ENCODE measurements at places on chromosomes 5 and 9.

DNA sequence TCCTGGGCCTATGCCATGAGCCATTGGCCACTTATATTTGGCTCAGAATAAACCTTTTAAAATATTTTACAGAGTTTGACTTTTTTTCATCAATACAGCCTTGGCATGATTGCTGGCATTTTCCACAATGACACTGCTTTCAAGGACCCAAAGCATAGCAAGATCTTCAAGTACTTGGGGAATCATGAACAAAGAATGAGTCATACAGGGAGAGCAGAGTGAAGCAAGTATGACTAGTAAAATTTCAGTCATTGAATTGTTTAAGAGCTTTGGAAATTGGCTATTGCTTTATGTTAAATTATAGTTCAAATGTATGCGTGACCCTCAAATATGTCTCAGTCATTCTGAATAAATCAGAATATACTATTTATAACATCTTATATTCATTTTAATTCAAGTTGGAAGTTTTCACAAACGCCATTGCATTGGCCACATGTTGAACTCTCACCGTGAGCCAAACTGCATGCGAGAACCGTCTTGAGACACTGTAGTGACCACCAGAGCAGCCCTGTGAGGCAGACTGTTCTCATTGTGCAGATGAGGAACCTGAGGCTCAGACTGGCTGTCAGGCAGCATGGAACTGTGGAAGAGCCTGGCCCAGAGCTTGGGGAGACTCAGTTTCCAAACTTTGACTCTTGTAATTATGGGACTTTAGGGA, 52.9 kb downstream of the GDNF start:
- no peak for DNase-seq

GRCh38 chr5:6728011-6728794, 15.0 kb downstream of the TENT4A start:
- DNase-seq = no peak

DNA sequence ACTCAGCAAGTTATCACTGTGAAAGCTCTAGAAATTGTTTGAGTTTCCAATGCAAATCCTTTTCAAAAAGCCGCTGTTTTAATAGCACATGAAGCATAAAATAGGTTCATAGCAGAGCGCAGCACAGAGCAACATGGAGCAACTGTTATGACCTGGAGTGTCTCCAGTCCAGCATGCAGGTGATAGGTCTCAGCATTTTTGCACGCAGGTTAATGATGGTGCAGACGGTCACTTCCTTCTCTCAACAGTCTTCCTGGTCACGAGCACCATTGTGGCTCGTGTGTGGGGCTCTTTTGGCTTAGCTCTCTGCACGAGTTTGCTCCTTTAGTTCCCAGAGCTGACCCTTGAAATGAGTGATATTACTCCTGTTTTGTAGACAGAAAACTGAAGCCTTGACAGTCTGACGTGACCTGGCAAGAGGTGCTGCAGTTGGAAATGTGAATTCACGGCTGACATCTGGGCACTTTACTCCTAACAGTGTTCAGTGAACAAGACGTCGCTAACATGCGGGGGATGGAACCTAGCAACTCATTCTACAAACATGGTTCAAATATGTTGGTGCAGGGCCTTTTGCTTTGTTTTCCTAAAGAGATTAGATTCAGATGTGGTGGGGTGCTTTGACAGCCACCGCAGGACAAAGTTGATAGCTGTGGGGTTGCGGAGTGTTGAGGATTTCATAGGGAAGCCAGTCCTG, 10.0 kb downstream of the TENT4A start:
- no peak for DNase-seq

DNA sequence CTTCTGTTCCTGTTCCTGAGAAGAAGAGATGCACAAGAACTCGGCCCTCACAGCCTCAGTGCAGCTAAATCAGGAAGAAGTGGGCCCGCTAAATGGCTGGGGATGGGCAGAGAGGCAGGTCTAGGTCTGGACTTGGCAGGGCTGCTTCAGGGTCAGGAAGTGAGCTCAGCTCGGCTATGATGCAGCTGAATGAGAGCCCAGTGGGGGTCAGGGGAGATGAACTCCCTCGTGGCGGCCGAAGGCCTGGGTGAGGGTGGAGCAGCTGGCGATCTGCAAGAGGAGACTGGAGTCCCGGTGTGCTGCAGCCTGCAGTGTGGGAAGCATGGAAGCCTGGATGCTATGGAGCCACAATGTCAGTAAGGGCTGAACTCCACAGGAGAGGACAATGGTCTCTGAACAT, 466.2 kb downstream of the SPOCK1 start:
- DNase-seq = no peak

GRCh38 chr9:2641033-2641432, 19.4 kb downstream of the VLDLR start:
- DNase-seq = no peak

DNA sequence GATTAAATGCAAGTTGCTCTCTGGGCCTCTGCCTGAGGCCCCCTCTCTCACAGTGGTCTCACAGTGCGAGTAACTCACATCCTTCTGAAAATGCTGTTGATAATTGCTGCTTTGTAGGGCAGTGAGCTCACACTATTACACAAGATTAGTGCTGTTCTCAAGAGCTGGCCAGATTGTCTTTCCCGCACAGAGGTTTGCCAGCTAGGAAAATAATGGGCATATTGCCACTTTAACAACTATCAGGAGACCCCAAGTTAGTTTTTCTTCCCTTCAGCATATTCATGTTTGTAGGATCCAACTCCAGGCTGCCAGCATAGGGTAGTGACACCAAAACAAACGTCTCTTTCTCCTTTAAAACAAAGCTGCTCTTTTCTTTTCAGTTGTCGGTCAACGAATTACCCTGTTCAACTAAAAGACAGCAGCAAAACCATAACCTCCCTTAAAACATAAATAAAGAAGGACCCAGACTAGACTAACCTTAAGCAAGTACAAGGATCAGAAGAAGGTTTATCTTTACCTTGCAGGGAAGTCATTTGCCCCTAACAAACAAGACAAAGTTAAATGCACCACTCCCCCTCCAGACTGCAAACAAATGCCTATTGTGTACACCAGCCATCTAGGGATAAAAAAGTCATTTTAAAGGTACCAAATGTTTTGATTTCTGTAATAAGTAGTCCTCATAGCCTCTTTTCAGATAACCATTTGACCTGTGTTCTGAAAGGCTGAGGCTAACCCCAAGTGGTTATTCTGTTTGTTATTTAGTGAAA, 91.4 kb downstream of the VCAN start:
- no peak for DNase-seq

DNA sequence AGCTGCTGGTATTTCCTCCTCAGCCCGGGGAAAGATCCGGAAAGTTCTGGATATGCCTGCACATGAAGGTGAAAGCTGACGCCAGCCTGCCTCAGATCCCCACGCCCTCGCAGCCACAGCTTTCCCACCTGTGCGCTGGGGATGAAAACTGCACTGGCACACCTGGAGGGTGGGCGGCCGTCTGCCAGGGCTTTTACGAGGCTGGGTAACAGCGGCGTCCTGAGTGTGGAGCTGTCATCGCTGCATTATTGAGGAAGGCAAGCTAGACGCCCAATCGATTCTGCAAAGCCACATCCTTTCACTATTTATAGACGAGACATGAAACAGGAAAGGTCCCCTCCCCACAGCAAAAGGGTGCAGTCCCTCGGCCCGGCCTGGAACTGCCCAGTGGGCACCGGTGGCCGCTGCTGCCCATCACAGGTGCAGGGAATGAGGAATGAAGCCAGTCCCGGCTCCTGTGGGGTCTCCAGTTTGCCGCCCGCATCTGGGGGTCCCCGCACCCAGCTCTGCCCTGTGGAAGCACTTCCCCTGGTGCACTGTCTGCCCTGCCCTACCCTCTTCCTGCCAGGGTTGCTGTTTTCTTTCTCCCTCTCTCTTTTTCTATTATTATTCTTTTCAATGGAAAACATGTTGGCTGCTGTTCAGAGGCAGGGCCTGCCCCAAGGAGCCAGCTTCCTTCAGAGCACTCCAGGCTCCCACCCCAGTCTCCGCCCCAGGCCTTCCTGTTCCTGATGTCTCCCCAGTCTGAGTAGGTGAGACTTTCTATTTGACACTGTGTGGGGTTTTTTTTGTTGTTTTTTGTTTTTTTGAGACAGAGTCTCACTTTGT, 7.0 kb downstream of the NOTCH1 start:
- peak; percentile 76 for DNase-seq

DNA sequence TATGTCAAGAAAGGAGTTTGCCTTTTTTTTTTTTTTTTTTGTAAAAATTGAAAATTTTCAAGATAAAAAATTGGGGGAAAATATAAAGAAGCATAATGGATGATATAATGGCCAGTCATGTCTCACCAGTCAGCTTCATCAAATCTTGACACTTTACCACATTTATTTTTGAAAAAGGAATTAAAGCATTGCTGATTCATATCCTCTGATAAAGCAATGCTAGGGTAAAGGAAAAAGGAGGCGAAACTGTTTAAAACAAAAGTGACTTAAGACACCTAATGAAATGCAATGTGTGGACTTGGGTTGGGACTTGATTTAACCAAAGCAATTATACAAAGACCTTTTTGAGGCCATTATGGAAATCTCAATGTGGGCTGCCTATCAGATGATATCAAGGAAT, 208.5 kb downstream of the ARHGAP26 start:
- no peak for DNase-seq

DNA sequence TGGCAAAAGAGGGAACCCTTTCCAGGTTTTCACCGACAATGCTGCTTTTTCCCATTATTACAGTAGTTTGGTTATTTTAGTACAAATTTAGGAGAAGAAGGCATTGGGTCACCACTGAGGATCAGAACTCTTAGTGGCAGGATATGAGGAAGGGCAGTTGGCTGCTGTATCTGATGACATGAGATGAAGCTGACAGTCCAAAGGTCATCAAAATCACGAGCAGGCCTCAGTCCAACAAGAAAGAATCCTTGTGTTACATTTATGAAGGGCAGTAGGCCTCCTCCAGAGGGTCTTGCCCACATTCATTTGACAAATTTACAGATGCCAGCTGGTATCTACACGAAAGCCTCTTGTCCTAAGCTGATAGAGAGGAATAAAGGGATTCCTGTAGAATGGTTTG, 49.5 kb upstream of the COL15A1 start:
- no peak for DNase-seq

DNA sequence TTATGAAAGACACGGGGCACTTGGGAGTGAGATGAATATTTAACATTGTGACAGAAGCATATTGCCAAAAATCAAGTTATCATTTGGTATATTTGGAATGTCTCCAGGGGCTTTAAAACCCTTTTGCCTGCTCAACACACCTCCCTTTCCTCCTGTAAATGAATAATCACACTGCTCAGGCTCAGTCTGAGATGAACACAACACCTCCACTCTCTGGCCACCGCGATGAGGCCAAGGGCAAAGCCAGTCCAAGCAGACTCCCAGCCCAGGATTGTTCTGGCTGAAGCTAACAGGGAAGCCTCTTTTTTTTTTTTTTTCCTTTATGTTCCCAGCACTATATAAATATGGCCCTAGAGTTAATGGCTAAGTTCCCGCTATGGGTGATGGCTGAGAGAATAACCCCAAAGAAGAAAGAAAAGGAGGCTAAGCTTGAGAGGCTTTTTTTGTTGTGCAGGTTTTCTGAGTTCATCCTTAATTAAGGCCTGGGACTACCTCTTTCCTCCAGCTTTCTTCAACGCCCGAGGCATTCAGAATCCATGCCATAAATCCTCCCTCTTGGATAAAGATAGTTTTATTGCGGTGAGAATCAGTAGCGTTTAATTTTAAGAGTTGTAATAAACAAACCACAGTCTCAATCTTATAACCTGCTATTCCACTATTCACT, 10.5 kb upstream of the ERAP1 start:
- DNase-seq = no peak

- DNase-seq = no peak
Observed at GRCh38 chr5:123294544-123294943, 128.7 kb downstream of the CEP120 start.

DNA sequence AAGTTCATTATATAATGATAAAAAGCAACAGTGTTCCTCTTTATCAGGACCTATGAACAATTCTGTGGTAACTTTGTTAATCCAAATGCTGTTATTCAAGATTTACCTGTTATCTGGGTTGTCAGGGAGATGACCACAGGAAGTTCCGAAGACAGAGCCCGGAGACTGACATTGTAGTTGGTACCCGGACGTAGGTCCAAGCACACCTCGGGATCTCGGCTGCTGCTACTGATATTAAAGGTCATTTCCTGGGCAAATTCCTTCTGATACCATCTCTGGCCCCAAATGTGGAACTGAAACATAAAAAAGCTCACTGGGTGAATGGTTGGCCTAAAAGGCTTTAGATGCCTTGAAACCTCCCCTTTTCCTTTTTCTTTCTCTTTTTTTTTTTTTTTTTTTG, 96.7 kb downstream of the SUSD1 start:
- DNase-seq = no peak

GRCh38 chr5:56101180-56101579, 106.4 kb upstream of the IL6ST start:
- no peak for DNase-seq

GRCh38 chr5:2740876-2741555, 10.5 kb downstream of the IRX2 start:
- no peak for DNase-seq

- DNase-seq = peak; percentile 25
Observed at GRCh38 chr5:132459983-132460838, 30.4 kb downstream of the IRF1 start.

DNA sequence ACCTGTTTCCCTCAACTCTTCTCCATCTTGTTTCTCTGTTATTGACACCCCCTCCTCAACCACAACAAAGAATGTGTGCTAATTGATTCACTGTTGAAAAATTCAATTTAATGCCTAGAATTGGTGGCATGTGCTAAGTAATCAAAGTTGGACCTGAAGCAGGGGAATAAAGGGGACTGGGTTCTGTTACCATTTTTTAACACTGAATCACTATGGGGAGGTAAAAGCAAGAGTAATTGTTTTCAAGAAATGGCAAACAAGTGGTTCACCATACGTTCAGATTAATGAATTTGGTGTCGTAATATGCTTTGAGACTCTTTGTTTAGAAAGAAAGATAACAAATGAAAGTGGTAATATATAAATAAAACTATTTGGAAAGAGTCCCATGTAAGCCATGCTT, 17.0 kb upstream of the SSBP2 start:
- no peak for DNase-seq

- DNase-seq = peak; percentile 49
Observed at GRCh38 chr9:20619487-20620200, 2.7 kb downstream of the MLLT3 start.

DNA sequence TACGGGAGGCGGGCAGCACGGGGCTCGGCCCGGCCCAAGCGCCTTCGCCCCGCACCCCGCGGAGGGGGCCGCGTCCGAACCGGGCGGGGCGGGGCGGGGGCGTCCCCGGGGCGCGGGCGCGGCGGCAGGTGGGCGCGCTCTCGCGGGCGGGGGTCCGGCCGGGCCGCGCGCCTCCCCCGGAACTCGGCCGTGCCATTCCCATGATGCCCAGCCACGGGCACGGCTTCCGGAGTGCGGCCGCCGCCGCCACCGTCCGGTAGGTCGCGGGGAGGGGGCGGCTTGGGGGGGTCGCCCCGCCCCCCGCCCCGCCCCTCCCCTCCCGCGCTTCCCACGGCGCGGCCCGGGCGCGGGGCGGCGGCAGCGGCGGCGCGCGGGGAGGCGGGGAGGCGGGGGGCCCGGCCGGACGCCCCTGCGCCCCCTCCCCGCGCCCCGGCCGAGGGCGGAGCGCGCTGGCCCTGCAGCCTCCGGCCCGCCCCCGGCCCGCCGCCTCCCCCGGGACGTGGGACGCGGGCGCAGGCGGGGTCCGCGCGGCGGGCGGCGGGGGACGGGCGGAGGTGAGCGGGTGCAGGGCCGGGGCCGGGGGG, at the start of gene PPP1R26:
Gene PPP1R26, plus strand, starts transcription at position 314 of the 584 bp plus-strand sequence. CDS start 4,729 bp downstream, outside the sequence.
- no peak for DNase-seq

Measured in activated naive CD4-positive, alpha-beta T cell treated with anti-CD3 and anti-CD28 coated beads, Interleukin-2, amount 10 ng/mL, durations not matched to agents 7 days and 5 days (primary cell).